ENCODE measurements at places on chromosomes 2 and 18.

- no peak for DNase-seq
Measured at GRCh38 chr2:221085341-221085900, 486.7 kb downstream of the EPHA4 start.

- no peak for DNase-seq
Measured at GRCh38 chr2:62477573-62477972, 28.4 kb downstream of the TMEM17 start.

- no peak for DNase-seq
Measured at GRCh38 chr18:57923611-57924010, 120.4 kb upstream of the NEDD4L start.

GRCh38 chr2:227829337-227829736 is 15.7 kb downstream of the CCL20 start:
- DNase-seq, result no peak

DNA sequence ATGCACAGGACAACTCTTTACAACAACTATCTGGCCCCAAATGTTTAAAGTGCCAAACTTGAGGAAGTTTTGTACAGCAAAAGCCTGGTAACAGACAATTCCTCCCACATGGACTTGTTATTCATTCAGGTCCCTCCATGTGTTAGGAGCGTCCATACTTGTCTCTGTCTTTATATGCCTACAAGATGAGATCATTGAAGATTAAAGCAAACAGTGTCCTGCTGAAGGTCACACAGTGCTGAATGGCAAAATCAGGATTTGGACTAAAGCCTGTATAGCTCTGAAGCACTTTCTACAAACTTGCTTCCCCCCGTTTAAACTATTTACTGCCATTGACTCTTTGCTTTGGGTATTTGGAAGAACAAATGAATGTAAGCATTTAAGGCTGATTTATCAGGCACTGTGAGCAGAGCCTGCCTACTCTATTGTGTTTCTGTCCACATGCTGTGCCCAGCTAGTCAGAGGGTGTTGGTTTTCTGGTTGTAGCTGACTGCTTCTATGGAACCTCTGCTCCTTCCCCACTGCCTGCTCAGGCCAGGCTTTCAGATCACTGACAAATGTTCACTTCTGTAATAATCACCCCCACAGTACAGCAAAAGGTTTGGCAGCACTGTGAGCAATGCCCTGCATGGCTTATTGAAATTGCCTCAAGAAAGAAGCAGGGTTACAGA is 274.3 kb downstream of the THSD7B start:
- DNase-seq, result no peak

DNA sequence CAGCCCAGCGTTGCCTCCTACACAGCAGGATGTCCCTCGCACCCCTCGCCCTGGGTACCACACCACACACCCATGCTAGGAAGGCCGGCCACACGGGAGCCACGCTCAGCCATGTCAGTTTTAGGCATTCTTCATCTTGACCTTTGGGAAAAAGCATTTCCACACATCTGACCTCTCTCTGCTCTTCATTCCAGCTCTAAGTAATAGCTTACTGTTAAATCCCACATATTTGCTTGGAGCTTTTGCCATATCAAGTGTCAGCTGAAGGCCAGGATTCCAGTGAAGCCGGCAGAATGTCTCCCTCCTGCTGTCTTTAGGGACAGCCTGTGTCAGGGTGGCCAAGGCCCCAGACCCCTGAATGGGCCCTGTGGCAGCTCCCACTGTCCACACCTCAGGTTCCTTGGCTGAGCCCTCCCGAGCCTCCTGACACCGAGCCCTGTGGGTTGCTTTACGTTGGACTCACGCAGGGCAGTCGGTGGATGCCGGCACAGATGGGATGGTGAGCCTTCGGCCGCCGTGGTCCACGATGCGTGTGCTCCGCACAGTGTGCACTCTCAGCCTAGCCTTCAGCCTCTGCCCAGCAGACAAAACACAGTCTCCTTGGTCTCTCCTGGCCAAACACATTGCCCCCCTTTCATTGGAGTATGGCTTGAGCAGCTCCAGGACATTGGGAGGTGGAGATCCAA is 202.0 kb downstream of the SEPTIN10 start:
- DNase-seq, result no peak

GRCh38 chr2:169775765-169776164 is 22.9 kb upstream of the SSB start:
- DNase-seq, result no peak

DNA sequence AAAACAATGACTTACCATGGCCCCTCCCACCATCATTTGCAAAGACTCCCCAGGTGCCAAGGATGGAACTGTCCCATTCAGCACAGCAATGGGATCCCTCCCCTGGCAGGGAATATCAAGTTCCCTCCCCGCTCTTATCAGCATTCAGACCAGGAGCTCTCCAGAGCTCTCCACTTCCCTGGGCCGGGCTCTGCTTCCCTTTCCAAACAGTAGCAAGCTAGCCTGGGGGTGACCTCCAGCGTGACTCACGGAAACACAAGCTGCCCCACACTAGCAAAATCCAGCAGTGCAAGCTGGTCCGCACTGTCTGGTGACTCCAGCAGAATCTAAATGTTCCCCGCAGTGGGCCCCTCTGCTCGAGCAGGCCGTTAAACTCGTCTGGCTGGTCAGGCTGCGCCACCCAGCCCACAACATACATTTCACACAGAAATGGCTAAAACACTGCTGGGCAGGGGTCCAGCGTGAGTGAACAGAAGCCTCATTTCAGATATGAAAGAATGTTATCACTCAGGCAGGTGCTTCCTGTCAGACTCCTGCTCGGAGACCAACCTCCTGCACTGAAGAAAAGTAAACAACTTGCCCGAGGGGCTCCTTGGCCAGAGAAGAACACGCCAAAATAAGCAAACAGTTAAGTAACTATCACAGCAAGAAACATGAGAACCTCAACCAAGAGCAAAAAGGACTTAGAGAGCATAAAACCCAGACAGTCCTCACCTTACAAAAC is 33.9 kb downstream of the STAT1 start:
- peak; percentile 84 for DNase-seq

DNA sequence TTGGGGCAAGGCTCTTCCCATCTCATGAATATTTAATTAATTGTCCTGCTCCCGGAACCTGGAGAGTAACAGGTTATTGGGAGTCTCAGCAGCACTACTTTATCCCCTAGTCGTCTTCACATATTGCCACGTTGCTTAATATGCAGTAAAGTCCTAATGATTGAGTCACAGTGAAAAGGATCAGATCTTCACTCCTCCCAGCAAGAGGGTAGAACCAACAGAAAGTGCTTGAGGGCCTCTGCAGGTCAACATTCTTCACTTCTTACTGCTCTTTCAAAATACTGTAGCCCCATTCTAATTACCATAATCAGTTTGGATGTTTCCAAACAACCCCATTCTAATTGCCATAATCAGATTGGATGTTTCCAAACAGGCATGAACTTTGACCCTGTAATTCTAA is 801.0 kb downstream of the LRRTM4 start:
- DNase-seq, result no peak

- no peak for DNase-seq
Measured at GRCh38 chr2:109460553-109461324, 153.0 kb downstream of the SEPTIN10 start.

GRCh38 chr2:121076885-121077549 is 208.0 kb downstream of the TFCP2L1 start:
- no peak for DNase-seq

- DNase-seq, result no peak
Measured at GRCh38 chr18:77090546-77091174, 41.9 kb downstream of the MBP start.

- DNase-seq, result peak; percentile 48
Measured at GRCh38 chr18:21179590-21180220, 62.3 kb upstream of the GREB1L start.

- DNase-seq, result no peak
Measured at GRCh38 chr2:190607657-190608357, 41.1 kb upstream of the NAB1 start.

- DNase-seq, result no peak
Measured at GRCh38 chr2:203714112-203714511, 7.7 kb downstream of the CD28 start.

DNA sequence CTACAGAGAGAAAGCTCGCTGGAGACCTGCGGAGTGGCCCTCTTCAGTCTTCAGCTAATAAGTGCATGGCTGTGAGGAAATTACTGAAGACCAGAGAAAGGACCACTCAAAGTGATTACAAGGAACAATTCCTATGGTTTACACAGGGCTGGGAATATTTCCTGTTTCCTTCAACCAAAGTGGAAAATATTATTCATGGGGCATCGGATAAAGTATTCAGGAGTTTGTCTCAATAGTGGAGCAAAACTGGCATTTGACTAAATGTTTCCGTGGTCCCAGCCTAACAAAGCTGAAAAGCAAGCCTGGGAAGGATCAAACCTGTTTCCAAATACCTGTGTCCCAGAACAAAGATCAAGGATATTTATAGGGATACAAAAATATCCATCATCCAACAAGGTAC is 32.0 kb upstream of the CNGA3 start:
- DNase-seq, result no peak

DNA sequence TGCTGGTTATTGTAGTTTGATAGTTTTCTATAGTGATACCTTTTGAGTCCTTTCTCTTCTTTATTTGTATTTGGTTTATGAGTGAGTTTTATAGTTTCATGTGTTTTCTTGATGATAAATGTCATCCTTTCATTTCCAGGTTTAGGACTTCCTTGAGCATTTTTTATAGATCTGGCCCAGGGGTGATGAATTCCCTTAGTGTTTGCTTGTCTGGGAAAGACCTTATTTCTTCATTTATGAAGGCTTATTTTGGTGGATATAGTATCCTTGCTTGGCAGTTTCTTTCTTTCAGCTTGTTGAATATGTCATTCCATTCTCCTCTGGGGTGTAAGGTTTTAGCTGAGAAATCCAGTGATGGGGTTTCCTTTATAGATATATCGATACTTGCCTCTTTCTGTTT is 53.9 kb downstream of the OTX1 start:
- no peak for DNase-seq

- no peak for DNase-seq
Measured at GRCh38 chr2:171747371-171747770, 60.1 kb downstream of the DYNC1I2 start.

DNA sequence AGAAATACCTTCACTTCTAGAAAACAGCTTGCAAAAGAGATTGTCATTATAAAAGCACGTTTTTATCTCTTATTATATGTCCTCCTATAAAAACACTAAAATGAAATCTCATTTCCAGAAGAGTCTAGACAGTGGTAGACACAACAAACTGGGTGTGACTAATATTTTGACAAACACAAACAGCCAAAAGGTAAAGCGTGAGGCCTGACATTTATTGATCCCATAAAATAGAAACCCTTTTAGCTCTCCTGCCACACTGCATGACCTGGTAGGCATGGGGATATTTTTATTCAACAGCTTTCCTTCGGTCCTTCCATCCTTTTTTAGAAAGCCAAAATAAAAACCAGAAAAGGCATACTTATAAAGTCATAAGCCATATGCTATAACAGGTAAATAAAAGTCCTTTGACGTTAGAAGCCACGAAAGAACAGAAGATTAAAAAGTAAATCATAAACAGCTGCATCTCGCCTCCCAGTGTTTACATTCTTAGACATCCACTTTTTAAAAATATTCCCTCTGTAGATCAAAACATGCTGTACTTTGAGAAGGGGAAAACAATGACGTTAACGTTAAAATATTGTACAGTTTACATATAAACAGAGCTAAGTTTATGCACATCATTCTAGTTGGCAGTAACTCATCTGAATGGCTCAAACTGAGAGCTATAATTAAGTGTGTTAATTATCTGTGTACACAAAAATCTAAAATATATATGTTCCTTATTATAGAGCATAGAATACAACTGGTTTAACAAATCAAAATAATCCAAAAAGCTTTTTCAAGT is 44.6 kb downstream of the IRS1 start:
- no peak for DNase-seq

- DNase-seq, result no peak
Measured at GRCh38 chr2:239610457-239611221, 209.8 kb upstream of the HDAC4 start.

DNA sequence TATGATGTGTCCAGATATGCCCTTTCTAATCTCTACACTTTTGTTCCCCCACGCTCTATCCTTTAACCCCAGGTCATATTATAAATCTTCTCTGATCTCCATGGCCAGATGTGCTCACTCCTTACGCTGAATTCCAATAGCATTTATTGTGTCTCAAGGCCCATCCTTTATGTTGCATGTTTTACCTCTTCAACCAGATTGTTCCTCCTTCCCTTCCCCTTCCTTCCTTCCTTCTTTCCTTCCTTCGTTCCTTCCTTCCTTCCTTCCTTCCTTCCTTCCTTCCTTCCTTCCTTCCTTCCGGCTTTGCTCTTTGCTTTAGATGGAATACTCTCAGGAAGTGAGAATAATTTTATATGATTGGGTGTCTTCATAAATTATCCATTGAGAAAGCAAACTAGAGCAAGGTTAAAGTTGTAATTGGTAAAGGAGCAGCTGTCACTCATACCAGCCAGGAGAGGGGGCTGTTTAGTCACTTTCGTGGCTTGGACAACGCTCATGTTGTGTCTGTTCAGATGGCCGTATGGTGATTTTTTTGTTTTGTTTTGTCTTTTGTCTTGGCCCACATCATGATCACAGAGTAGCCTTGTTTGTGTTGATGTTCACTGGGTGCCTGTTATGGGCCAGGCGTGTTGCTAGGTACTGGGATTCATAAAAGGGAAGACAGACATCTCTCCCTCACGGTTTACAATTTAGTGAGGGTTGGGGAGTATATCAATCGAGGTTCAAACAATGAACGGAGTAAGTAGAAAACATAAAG is 68.0 kb downstream of the DAW1 start:
- DNase-seq, result no peak

- no peak for DNase-seq
Measured at GRCh38 chr2:96188821-96189526, 19.7 kb downstream of the STARD7 start.

- DNase-seq, result no peak
Measured at GRCh38 chr2:98457045-98457696, 12.5 kb downstream of the INPP4A start.
